ENCODE measurements at places on chromosomes 16 and 17. TPM values are rescaled to one million over a fixed set of nuclear protein-coding genes. Genes with fewer than 3 reads are reported as not detected.

The PPY gene
- not detected for total RNA-seq

GRCh38 chr16:56281249-56281805 lies 90.0 kb downstream of the GNAO1 start:
- no peak for DNase-seq
- no peaks in the 10 kb centered on the region for H3K36me3 ChIP-seq
- H3K4me1 ChIP-seq: peaks cover 17% of the 10 kb centered on the region
- H3K27ac ChIP-seq: no peak overlapping the region
- H3K27me3 ChIP-seq: peaks cover 6% of the 10 kb centered on the region
- H3K4me3 ChIP-seq: no peak overlapping the region

GRCh38 chr17:41416479-41416878 lies 7.9 kb downstream of the KRT37 start:
- H3K4me3 ChIP-seq: no peak overlapping the region
- peaks cover 3% of the 10 kb centered on the region for H3K27me3 ChIP-seq
- H3K36me3 ChIP-seq: no peaks in the 10 kb centered on the region
- H3K27ac ChIP-seq: no peak overlapping the region
- no peaks in the 10 kb centered on the region for H3K4me1 ChIP-seq
- DNase-seq: no peak

DNA sequence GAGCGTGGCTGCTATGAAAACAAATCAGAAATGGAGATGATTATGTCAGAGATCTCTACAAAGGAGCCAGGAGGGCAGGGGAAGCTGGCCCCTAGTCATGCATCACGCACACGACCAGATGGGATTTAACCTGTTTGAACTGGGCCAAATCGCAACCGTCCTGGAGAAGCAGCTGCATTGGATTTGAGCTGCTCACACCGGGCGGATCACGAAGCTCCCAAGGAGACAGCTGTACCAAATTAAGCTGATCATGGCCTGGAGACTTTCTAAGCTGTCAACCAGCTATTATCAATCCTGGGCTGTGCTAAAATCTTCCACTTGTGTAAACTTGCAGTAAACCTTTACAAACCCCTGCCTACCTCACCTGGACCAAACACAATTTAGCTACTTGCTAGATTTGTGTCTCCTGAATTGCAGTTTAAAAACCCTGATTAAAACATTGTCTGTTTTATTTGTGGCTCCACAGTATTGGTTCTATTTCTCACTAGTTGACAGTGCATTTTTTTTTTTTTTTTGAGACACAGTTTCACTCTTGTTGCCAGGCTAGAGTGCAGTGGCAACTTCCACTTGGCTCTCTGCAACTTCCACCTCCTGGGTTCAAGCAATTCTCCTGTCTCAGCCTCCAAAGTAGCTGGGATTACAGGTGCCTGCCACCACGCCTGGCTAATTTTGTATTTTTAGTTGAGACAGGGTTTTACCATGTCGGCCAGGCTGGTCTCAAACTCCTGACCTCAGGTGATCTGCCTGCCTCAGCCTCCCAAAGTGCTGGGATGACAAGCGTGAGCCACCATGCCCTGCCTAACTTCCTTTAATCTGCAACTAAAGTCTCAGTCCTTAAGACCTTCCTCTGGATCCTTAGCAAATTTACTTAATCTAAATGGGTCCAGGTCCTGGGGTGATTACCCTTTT lies 98.3 kb upstream of the GRIN2A start:
- peaks cover 3% of the 10 kb centered on the region for H3K27me3 ChIP-seq
- peaks cover 12% of the 10 kb centered on the region for H3K36me3 ChIP-seq
- H3K4me1 ChIP-seq: peaks cover 6% of the 10 kb centered on the region
- H3K4me3 ChIP-seq: no peak overlapping the region
- no peak overlapping the region for H3K27ac ChIP-seq

GRCh38 chr16:17367036-17367435 lies 103.7 kb downstream of the XYLT1 start:
- H3K4me3 ChIP-seq: peak overlapping the region; percentile 50
- peaks cover 83% of the 10 kb centered on the region for H3K4me1 ChIP-seq
- peak; percentile 38 for DNase-seq
- H3K36me3 ChIP-seq: peaks cover 21% of the 10 kb centered on the region
- H3K27me3 ChIP-seq: no peaks in the 10 kb centered on the region
- peak overlapping the region; percentile 95 for H3K27ac ChIP-seq

DNA sequence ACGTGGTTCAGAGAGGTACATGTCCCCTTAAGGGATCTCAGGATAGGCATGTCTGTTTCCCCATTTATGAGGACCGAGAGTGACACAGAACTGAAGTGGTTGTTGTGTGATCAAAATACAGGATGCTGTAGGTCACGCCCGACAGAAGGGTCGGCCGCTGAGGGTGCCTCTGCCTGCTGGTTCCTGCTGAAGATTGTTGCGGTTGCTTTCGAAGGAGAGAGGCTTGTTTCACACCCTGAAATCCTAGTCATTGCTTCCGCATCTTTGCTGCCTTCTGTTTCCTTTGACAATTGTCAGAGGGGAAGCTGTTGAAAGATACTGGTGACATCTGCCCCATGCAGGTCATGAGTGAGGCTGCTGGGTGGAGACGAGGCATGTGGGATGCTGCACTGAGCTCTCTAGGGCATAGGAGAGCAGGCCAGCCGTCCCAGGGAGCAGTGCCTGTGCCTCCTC lies 3.8 kb upstream of the NAT9 start:
- peaks cover 58% of the 10 kb centered on the region for H3K4me1 ChIP-seq
- H3K27ac ChIP-seq: peak overlapping the region; percentile 95
- no peaks in the 10 kb centered on the region for H3K27me3 ChIP-seq
- DNase-seq: peak; percentile 53
- peak overlapping the region; percentile 65 for H3K4me3 ChIP-seq
